ENCODE measurements at places on chromosomes 12 and 14.

DNA sequence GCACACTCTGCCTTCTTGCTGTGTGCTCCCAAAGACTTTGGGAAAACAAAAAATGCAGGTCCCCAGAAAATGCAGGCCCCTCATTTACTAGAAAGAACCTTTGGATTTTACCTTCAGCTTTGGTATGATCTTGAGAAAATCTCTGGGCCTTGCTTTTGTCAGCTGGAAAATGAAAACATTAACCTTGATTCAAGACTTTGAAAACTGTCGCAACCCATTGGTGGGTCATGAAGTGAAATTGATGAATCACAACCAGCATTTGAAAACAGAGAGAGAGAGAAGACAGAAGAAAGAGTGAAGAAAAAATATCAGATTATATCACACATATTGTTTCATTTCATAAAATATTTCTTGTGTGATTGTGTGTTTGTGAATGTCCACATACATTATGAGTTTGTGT lies 322.5 kb downstream of the ZFP36L1 start:
- DNase-seq = no peak

- DNase-seq = no peak
Observed at GRCh38 chr14:58695514-58695913, 57.8 kb downstream of the DACT1 start.

DNA sequence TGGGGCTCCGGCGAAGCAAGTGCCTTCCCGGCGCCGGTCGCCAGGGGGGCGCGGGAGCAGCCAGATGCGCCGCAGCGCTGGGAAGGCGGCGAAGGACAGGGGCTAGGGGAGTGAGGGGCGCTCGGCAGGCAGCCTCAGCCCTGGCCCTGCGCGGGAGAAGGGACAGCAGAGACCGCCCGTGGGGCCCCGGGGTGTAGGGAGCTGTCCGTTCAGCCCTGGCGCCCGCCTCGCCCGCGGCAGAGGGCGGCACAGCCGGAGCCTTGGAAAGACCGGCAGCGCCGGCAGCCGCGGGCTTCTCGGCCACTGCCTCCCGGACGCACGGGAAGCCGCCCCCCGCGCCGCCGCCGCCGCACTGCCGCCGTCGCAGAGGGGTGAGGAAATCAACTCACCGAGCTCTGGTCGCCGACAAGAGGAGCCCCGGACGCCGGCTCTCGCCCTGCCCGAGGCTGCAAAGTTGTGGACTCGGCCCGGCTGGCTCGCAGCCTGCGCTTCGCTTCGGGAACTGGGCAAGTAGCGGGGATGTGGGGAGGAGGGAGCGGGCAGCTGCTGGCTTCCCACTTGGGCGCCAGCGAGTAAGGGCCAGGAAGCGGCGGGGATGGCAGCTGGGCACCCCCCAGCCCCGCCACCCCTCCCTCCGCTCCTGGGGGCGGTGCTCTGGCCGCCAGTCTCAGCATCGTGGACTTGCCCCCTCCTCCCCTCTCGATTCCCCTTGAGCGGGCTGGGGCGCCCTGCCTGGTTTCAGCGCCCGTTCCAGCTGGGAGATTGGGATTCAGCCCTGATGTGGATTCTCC lies at the start of gene ZDHHC22:
ZDHHC22 (minus strand) TSS at position 578 of the 791 bp plus-strand sequence. CDS start 2,053 bp downstream, outside the sequence.
- peak; percentile 77 for DNase-seq

GRCh38 chr12:111841750-111842555 lies at the start of gene MAPKAPK5:
MAPKAPK5 (plus strand) TSS chr12:111842228; CDS start chr12:111842734, 506 bp downstream.
- peak; percentile 97 for DNase-seq

GRCh38 chr12:54378796-54379397 lies 5.6 kb downstream of the ZNF385A start:
- peak; percentile 71 for DNase-seq

- no peak for DNase-seq
Observed at GRCh38 chr12:99381992-99382391, 265.6 kb upstream of the GARIN6 start.

Data from neural crest cell (in vitro differentiated cells).